Hypothalamus (tissue), 51 donors: ENCODE measurements at places on chromosomes 3 and 15.

GRCh38 chr3:164852866-164853265 is 225.4 kb downstream of the SI start:
- DNase-seq: no peak

- DNase-seq: no peak
These were observed 75.4 kb downstream of the CMTM8 start for GRCh38 chr3:32313723-32314473.

DNA sequence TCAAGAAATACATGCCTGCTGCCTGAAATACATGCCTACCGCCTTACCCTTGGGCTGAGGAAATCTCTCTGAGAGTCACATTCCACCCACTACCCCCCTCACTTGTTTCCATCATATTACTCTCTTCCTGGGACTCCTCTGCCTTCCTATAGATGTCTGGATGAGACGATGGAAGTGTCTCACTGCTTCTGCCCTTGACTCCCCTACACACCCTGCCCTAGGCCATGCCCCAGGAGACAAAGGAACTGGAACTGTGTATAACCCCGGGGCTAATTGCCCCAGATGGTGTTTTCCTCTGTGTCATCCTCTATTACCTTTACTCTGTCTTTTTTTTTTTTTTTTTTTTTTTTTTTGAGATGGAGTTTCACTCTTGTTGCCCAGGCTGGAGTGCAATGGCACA is 102.0 kb downstream of the GTPBP8 start:
- no peak for DNase-seq

DNA sequence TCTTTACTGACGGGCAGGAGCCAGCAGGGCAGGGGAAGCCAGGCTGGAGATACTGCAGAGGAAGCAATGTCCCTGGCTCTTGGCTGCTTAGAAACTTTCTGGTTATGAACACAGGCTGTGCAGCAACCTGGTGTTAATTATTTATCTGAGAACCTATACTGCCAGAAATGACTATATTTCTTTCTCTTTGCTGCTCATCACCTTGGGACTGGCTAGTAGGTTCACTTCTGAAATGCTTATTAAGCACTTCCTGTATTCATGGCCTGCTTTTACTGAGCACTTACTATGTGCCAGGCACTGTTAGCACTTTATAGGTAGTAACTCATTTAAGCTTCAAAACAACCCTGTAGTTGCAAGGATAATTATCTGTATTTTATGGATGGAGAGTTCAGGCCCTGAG is 57.6 kb downstream of the RAB11A start:
- no peak for DNase-seq

DNA sequence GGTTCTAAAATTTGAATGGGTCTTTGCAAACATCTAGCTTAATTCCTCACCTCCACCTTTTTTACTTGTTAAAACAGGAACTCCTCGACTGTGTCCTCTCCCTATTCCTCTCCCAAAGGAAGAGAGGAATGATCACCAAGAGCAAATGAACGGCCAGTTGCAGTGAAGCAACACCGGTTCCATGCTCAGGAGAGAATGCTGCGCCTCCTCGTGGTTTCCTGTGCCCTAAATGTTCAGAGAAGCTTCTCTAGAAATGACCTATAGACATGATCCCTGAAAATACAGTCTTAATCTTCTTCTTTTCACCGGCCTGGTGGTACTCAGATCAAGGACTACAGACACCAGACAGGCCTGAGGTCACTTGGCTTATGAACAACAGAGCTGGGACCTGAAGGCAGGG is 65.1 kb upstream of the GUCA1C start:
- DNase-seq: no peak

- no peak for DNase-seq
These were observed 15.9 kb downstream of the HPS3 start for GRCh38 chr3:149145356-149145755.

GRCh38 chr3:157113832-157114505 is 46.0 kb downstream of the CCNL1 start:
- DNase-seq: no peak

- DNase-seq: no peak
These were observed 43.4 kb downstream of the GOLGA6A start for GRCh38 chr15:74038707-74039655.

DNA sequence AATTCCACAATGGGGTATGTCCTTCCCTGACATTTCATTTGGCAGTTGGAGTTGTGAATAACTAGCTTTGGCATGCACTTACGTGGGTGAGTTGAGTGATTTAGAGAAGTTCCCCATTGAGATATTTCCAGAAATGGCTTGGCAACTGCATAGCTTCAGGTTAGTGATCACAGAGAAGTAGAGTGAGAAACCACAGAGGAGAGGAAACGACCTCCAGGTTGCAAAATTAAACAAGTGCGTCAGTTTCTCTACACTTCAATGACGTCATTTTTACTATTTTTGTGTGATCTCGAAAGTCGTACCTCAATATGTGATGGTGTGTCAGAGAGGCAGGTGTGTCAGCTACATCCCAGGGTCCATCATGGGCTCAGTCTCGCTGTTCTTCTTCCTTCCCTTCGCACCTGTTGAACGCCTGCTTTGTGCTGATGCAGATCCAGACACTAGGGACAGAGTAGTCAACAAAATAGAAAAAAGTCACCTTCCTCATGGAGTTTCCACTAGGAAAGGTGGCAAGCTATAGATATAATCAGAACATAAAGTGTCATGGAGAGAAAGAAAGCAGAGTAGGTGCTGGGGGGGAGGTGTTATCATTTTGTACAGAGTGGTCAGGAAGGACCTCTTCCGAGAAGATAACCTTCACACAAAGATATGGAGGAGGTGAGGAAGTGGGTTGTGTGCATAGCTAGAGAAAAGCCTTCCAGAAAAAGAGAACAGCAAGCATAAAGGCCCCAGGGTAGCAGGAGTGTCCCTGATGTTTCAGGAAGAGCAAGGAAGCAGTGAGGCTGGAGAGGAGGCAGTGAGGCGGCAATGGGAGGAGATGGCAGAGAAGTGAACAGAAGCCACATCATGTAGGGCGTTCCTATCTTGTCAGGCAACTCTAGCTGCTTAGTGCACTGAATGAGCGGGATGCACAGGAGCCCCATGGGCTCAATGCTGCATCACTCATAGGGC is 75.6 kb downstream of the MCTP2 start:
- no peak for DNase-seq
